ENCODE measurements at places on chromosomes 11 and 22.

- DNase-seq: no peak
These were observed 3.7 kb upstream of the CARNS1 start for GRCh38 chr11:67411785-67412152.

DNA sequence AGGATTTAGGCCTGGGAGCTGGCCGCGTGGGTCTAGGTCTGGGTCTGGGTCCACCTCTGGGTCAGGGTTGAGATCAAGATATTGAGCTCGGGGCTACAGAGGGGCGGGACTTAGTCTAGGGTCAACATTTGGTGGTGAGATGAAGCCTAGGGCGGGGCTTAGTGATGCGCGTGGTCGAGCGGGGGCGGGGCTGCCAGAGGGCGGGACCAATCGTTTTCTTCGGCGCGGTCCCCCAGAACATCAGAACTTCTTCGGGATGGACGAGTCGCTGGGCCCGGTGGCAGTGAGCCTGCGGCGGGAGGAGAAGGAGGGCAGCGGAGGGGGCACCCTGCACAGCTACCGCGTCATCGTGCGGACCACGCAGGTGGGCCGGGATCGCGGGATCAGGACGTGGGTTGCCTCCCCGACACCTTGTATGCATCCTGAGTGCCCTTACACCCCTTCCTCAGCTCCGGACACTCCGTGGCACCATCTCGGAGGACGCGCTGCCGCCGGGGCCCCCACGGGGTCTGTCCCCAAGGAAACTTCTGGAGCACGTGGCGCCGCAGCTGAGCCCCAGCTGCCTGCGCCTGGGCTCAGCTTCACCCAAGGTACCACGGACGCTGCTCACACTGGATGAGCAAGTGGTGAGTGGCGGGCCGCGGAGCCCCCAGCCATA lies 4.2 kb downstream of the SIPA1 start:
- DNase-seq: peak; percentile 33

GRCh38 chr11:45857961-45858474 lies 10.7 kb downstream of the CRY2 start:
- no peak for DNase-seq

GRCh38 chr11:134591338-134591737 lies 179.3 kb upstream of the B3GAT1 start:
- no peak for DNase-seq

GRCh38 chr11:70247710-70248072 lies 22.8 kb upstream of the PPFIA1 start:
- no peak for DNase-seq

- DNase-seq: no peak
These were observed 213.1 kb downstream of the LRRC4C start for GRCh38 chr11:41246399-41246745.

DNA sequence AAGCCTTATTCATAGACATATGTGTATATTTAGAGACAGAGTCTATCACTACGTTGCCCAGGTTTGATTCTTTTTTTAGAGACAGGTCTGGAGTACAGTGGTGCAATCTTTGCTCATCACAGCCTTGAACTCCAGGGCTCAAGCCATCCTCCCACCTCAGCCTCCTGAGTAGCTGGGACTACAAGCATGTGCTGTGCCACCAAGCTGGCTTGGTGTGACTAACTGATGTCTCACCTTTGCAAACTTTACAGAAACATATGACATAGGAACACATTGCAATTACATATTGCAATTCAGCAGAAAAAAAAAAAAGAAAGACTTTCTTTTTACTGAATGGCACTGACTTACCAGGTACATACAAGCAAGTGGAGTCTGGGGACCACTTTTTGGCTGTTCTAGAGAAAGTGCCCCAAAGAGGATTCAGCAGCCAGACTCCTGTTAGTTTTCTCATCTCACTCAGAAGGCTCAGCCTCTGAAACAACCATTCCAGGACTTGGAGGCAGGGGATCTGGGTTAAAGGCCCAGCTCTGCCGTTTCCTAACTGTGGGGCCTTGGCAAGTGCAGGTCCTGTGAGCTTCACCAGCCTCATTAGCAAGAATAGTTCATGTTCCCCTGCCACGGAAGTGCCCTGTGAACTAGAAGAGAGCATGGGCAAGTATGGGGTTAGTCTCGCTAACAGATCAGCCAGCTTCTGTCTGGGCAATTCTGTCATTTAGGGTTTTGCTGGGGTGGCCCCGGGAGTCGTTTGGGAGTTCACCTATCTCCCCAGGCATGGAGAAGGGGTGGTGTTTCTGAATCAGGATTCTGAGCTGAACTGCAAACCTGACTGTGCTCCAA lies 11.3 kb upstream of the NFAM1 start:
- no peak for DNase-seq

DNA sequence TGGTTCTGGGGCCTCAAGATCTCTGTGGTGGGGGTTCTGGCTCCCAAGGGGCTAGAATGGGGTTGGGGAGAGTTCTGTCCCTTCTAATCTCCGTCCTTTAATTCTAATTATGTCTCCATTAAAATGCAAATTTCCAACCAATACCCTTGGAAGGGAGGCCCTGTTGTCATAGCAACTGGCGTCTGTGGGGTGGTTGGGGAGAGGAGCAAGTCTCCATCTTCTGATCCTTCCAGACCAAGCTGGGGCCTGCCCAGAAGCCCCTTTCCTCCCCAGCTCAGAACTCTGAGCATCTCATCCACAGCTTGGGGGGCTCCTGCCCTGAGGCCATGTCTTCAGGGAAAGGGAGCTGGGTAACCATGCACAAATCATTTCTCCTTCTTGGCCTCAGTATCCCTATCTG lies 5.4 kb upstream of the RPS19BP1 start:
- DNase-seq: no peak

DNA sequence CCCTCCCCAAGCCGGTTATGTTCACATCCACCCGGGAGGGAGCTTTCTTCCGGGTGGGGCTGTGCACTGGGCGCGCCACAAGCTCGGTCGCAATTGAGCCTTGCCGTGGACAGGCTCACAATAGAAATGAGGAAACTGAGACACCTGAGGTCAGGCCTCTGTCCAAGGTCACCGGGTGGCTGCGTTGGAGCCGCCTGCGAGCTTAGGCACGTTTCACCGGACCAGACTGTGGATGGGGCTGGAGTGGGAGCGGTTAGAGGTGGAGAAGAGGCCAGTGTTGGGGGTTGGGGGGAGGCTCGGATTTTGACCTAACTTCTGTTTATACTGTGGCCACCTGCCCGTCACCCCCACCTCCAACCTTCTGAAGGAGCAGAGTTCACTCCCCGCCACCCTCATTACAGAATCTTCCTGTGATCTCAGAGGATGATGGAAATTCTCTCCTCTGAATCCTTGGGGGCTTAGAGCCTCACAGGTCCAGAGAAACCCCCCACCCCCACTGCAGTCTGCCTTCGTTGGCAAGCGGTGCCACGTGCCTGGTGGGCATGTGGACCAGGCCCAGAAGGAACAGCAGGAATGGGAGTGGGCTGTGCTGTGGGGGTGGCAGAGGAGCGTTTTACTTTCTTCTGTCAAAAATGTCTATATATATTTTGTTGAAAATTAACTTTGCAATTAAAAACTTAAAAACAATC lies 631 bp upstream of the NPTXR start:
- no peak for DNase-seq

Data from neuronal stem cell (in vitro differentiated cells).